ENCODE measurements at places on chromosomes 16 and 17. TPM values are rescaled to one million over a fixed set of nuclear protein-coding genes. Genes with fewer than 3 reads are reported as not detected.

DNA sequence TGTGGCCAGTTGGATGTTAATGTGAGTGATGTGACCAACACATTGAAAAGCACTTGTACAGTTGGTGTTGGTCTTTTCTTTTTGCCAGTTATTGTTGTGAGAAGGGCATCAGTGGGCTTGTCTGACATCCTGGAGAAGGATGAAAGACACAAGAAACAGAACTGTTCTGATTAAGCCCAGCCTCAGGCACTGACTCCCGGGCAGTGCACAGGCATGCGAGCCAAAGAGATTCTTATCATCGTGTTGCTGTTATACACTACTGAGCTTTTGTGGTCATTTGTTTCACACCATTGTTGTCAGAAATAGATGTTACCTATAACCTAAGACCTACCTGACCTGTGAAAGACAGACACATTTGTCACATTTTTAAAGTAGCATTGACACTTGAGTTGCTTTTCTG is 236.8 kb upstream of the CA10 start:
- no peak for DNase-seq

DNA sequence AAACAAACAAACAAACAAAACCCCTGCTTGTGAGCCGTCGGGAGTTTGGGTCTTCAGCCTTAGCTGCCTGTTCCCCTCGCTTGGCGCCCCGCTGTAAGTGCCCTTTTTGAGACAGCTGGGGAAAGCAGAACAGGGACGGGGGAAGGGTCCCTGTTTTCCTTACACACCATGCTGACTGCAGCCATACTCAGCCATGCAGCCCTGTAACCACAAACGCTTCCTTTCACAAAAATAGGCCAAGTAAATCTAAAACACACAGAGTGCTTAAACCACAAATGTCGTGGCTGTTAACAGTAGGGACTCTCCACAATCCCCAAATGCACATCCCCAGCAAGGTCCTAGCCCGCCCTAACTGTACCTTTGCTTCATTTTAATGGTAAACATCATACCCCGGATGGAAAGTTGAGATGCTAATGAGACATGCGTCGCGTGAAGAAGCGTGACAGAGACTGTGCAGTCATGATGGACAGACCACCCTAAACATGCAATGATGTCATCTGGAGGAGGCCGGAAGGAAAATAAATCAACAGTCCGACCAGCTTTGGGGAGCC is 129.9 kb downstream of the MGAT5B start:
- no peak for DNase-seq

DNA sequence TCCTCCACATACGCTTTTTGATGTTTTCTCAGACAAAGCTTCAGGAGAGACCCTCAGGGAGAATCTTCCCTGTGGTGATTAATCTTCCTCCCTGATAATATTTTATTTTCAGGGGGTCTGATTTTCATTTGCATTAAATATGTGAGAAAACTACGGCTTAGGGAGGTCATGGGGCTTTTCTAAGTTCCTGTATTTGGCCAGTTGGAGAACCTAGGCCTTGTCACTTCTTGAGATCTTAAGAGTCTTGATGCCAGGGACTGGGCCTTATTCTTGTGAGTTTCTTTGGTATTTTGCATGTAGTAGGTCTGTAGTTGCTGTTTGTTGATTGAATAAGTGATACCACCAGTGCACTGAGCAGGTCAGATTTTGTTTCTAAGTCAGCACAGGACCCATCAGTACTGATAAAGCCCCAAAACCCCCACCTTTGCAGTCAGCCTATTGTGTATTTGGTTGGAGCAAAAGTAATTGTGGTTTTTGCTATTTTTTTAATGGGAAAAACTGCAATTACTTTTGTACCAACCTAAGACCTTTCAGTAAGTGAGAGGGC is 130.1 kb downstream of the PRKCA start:
- DNase-seq, result no peak

GRCh38 chr17:59436900-59437299 is 105.4 kb downstream of the YPEL2 start:
- no peak for DNase-seq

- DNase-seq, result no peak
These were observed 33.2 kb downstream of the CYB5D2 start for GRCh38 chr17:4175921-4176807.

DNA sequence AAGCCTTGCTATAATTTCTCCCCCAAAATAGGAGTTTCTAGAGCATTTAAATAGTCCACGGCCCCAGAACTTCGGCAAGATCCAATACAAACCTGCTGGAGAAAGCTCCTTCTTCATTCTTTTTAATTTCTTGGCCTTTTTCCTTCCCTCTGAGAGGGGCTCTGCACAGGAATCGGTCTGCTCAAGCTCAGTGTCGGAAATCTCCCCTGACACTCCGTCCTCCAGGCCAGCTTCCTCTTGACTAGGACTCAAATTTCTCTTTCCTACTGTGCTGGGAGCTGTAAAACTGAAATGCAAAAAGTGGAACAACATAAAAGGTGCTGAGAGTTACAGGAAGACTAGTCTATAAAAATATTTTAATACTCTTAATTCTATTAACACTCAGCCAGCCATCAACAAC is 183.3 kb downstream of the PARN start:
- DNase-seq, result no peak

- DNase-seq, result no peak
These were observed 1.4 kb downstream of the BAIAP2 start for GRCh38 chr17:81036197-81036941.

DNA sequence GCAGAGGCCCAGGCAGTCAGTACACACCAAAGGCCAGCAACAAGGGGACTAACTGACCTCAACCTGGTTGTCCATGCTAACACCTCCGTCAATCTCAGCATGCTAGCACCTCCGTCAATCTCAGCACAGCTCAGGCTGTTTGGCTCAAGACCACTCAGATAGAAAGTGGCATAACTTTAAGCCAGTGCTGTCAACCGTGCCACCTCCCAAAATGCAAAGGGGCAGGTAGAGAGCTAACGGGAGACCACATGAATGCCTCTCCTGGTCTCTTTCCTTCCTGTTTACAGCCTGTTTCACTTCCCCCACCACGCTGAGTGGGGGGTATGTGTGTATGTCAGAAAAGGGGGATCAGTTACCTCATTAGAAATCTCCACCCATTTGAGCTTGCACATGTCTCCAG is 3.3 kb downstream of the UBTF start:
- no peak for DNase-seq

- no peak for DNase-seq
These were observed 264.5 kb downstream of the PMP22 start for GRCh38 chr17:15000661-15001060.

GRCh38 chr17:2933606-2934005 is 129.8 kb downstream of the OR1D5 start:
- no peak for DNase-seq

DNA sequence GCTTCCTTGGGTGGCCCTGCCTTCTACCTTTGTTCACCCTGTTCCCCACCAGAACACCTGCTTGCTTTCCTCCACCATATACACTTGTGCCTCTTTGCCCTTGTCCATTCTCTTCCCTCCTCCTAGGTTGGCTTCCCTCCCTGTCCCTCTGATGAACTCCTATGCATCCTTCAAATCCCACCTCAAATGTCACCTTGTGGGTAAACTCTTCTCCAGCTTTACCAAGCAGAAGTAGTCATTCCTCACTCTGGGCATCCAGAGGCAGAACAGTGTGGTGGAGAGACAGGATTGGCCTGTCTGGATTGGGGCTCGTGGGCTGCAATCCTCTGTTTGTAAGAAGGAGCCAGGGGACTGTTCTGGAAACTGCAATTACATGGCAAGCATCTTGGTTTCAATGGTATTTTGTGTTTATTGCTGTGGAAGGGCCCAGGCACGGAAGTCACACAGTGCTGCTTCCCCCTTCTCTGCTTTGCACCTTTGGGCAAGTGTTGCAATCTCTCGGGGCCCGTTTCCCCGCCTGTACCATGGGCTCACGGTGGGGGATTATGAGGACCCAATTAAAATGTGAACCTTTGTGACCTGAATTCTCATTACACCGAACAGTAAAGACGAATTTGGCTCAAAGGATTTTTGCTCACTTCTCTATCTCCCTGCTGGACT is 21.9 kb upstream of the NXPH3 start:
- no peak for DNase-seq

DNA sequence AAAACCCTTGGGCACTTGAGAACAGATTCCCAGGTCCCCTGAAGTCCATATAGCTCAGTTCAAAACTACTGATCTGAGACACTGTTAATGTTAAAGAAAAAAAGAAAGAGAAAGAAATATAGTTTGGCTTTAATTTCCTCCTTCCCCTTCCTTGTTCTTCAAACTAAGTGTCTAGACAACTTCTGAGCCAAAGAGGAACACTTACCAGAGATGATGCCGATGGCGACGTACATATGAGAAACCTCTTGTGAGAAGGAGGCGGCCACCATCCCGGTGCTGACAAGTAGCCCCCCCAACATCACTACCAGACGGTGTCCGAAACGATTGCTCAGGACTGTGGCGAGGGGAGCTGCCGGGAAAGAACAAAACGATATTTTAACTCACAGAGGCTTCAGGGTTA is 17.2 kb downstream of the SLC16A6 start:
- no peak for DNase-seq

DNA sequence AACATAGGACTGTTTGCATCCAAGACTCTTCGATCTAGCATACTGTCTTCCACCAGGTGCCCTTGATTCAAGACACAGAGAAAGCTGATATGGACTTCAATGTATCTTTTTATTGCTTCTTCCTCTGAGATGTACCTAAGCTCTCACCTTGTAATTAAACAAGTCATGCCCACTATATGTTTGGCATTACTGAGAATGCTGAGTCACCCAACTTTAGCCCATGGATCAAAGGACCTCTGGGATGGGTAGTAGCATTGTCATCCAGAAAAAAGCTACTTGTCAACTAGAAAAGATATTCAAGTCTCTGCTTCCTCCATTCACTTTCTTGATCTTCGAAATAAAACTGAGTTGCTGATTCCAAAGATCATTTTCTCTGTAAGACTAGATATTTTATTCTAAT is 37.8 kb downstream of the CDH8 start:
- no peak for DNase-seq

DNA sequence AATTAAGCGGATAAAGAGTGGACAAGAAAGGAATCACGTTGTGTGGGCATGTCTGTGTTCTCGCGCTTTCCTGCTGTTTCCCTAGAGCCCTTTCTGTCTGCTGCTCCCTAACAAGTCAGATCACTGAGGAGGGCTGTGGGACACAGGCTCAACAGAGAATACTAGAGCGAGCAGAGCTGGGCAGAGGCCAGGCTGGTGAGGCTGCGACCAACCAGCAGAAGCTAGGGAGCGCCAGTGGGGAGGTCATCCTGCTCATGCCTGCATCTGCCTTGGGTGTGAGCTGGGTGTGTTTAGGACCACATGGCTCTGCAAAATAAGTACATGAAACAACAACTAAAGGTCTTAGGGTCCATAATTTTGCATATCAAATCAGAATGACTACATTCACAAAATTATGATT is 11.5 kb upstream of the FOXJ1 start:
- DNase-seq, result no peak

DNA sequence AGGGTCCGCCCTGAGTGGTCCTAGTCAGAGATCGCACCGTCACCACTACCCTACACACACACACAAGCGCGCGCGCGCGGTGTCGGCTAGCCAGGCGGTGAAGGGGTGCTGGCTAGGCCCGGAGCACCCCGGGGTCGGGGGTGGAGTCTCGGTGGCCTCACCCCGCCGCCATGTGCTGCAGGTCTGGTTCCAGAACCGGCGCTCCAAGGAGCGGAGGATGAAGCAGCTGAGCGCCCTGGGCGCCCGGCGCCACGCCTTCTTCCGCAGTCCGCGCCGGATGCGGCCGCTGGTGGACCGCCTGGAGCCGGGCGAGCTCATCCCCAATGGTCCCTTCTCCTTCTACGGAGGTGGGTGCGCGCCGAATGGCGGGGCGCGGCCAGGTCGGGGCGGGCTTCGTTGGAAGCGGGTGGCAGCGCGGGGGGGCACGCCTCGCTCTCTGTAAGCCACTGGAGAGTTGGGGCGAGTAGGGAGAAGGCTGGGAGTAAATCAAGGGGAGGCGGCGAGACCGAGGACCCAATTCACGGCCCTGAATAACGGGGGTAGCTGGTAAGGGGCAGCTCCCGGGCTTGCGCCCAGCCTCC is 4.8 kb downstream of the LHX1 start:
- no peak for DNase-seq

- DNase-seq, result no peak
These were observed 1417.9 kb upstream of the GOT2 start for GRCh38 chr16:60151987-60152386.

DNA sequence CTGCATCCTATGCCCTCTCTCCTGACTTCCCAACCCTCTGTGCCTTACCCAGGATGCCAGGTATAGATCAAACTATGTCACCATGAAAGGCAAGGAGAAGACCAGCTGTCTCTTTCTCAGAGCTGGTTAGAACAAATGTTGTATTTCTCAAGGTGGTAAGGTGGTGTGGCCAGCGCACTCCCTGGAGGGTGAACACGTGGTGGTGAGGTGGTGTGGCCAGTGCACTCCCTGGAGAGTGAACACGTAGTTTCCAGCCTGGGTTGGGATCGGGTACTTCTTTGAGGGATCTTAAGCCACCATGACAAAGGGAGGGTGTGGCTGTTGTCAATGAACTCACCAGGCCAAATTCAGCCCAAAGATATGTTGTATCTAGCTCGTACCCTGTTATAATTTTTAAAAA is 26.8 kb downstream of the KATNIP start:
- no peak for DNase-seq

GRCh38 chr17:53924530-53925455 is 102.1 kb downstream of the KIF2B start:
- no peak for DNase-seq

GRCh38 chr17:78933025-78933958 is 8.1 kb upstream of the TIMP2 start:
- DNase-seq, result no peak

GRCh38 chr17:71846561-71847110 is 274.2 kb upstream of the SOX9 start:
- DNase-seq, result no peak

DNA sequence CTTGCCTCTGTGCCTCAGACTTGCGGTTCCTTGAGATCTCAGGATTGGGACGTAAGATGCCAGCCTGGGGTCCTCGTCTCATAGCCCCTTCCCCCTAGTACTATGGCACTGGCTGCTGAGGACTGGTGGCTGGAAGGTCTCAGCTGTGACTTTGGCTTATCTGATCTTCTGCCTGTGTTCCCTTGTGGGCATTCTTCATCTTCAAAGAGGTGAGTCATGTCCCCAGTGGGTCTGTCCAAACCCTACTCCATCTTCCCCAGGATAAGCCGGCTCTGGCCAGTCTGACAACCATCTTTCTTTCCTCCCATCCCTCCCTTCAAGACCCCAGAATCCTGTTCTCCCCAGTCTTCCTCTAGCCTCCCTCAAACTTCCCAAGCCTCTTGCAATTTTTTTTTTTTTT is 3.6 kb downstream of the CD19 start:
- no peak for DNase-seq

GRCh38 chr16:19767497-19767896 is 49.4 kb downstream of the IQCK start:
- DNase-seq, result no peak

GRCh38 chr17:80822700-80823410 is 168.8 kb upstream of the CHMP6 start:
- no peak for DNase-seq

GRCh38 chr17:12789481-12790248 is at the start of gene ARHGAP44:
Gene ARHGAP44, plus strand, starts transcription at chr17:12789498. Its CDS starts 341 bp downstream, at chr17:12789839.
- peak; percentile 83 for DNase-seq

Gene TRAPPC1
- 115 TPM for polyA plus RNA-seq

Gene C1QTNF8
- not detected for polyA plus RNA-seq

Gene PLLP
- polyA plus RNA-seq, result 15.0 TPM

Gene CIAPIN1
- 205 TPM for polyA plus RNA-seq

Gene ADAP2
- 7.1 TPM for polyA plus RNA-seq

Gene GRAP
- 13.2 TPM for polyA plus RNA-seq

Gene GNG13
- polyA plus RNA-seq, result not detected

Gene C1QL1
- polyA plus RNA-seq, result 1.7 TPM

Gene MYL4
- polyA plus RNA-seq, result 19.3 TPM

Gene CLDN6
- polyA plus RNA-seq, result 0.70 TPM

Gene ENPP7
- not detected for polyA plus RNA-seq

Gene TERB1
- 13.3 TPM for polyA plus RNA-seq

Gene OR3A3
- not detected for polyA plus RNA-seq

Gene SEZ6L2
- polyA plus RNA-seq, result 40.9 TPM
